ENCODE measurements at places on chromosomes 4 and X. TPM values are rescaled to one million over a fixed set of nuclear protein-coding genes. Genes with fewer than 3 reads are reported as not detected.

COQ2 gene
- total RNA-seq = 10.8 TPM

GRCh38 chr4:169062897-169063244 is 52.8 kb upstream of the CBR4 start:
- DNase-seq = no peak

- no peak for DNase-seq
Measured at GRCh38 chrX:144801786-144802185, 445.5 kb upstream of the SPANXN1 start.

ANK2 gene
- 36.7 TPM for total RNA-seq

EREG gene
- total RNA-seq = 7.6 TPM

DNA sequence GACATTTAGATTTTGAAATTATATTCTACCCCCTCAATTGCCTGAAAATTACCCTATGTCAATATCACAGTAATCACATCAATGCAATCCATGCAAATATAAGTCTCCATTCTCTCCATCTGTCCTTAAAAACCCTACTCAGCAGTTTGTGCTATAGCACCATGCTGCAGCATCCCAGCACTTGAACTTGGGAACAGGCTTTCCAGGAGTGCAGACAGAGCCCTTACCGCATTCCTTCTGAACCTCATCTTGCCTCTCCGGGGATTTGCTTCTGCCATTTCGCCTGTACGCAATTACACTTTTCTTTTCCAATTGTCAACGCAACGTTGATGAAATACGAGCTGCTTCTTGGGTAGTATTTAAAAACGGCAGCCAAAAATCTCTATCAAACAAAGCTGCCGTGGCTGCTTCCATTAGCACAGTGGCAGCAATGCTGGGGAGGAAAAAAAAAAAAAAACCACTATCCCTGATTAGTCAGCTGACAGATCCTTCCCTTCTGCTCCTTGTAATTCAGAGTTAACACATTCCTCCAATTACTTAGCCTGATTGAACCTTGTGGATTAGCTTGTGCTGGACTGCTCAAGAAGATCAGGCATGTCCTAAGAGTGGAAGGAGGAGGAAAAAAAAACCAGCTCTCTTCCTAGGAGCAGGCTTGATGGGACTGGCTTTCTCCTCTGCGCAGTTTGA is 65.6 kb downstream of the MCF2 start:
- no peak for DNase-seq

LRP2BP gene
- 0.96 TPM for total RNA-seq

SYN1 gene
- total RNA-seq = not detected

DNA sequence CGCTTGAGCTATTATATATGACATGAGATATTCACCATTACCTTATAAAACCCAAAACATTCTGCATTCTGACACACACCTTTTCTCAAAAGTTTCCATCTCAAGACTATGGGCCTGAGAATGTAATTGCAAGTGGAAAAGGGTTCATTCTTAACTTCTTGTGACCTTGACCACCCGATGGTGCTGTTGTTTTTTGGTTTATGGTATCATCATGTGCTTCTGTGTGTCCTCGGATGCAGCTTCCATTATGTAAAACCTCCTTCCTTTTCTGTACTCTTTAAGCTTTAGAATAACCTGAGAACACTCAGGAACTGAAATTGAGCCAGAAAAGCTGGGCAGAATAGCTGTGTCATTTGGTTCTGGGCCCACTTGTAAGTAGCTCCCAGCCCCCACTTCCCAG is 16.2 kb upstream of the PUDP start:
- no peak for DNase-seq

ZXDB gene
- total RNA-seq = 10.9 TPM

APBB2 gene
- 153 TPM for total RNA-seq

DNA sequence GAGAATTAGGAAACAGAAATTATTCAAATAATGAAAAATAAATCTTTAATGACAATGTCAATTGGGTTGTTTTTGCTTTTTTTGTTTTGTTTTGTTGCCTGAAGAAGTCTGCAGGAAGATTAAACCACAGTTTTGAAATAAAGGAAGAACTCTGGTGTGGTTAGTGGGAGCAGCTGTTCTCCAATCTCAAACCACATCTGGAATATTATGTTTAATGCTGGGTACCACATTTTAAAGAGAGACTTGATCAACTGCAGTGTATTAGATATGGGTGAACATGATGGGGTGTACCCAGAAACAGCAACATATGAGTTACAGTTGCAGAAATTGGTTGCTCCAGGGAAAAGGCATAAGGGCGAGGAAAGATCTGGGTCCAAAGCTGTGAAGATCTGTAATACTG is 171.2 kb upstream of the RPL34 start:
- DNase-seq = no peak

DBET gene
- not detected for total RNA-seq

GRCh38 chr4:23353200-23353599 is 536.6 kb downstream of the PPARGC1A start:
- no peak for DNase-seq

FDCSP gene
- not detected for total RNA-seq

GRCh38 chrX:18725310-18725943 is 18.0 kb downstream of the PPEF1 start:
- no peak for DNase-seq

MAP3K15 gene
- total RNA-seq = not detected

GPR50 gene
- total RNA-seq = not detected

DNA sequence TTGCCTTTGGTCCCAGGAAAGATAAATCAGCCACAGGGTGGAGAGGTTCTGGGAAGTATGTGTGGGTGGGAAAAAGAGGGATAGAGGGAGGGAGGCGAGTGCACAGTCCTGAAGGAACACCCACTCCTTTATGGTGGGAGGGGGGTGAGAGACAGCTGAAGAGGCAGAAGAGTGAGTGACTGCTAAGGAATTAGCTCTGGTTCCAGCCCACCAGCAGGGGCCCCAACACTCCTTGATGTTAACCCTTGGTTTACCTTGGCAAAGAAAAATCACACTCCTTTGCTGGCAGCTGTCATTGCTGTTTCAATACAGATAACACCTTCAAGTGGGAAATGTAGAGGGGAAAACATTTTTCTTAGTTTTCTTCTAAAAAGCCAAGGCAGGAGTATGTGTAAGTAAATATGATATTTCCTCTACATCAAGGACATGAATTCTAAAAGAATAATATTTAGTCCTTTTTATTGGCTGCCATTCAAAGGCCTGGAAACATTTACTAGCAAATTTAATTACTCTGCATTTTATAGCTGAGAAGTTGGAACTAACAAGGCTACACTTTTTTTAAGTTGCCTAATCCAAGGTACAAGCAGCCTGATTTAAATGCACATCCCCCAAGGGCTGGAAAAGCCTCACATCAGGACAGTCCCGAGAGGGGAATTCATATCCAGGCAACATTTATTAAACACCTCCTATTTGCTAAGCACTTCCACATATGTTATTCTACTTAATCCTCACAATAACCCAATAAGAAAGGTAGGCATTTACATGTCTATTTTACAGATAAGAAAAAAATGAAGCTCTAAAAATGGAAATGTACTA is 81.7 kb downstream of the HS6ST2 start:
- DNase-seq = no peak

DNA sequence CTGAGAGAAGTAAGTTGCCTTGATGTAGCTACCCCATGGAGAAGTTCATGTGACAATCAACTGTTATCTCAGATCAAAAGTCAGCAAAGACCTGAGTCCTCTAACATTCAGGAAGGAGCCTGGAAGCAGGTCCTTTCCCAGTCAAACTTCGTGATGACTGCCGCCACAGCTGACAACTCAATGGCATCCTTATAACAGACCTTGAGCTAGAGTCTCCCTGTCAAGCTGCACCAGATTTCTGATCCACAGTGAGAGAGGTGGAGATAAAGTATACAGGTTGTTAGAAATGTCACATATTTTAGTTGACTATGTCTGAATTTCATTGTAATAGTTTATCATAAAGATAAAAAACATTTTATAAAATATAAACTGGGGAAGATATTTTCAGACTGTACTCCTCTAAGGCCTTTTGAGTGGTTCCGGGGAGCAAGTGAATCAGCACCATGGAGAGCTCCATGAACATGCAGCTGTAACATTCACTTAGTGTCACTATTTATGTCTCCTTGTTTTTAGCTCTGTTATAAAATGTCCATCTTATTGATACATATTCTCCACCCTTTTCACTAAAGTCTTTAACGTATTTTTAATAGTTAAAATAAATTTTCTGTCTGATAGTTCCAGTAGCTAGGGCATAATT is 1653.5 kb upstream of the AGA start:
- DNase-seq = no peak

GRCh38 chrX:68669094-68669860 is 21.8 kb downstream of the STARD8 start:
- no peak for DNase-seq

DNA sequence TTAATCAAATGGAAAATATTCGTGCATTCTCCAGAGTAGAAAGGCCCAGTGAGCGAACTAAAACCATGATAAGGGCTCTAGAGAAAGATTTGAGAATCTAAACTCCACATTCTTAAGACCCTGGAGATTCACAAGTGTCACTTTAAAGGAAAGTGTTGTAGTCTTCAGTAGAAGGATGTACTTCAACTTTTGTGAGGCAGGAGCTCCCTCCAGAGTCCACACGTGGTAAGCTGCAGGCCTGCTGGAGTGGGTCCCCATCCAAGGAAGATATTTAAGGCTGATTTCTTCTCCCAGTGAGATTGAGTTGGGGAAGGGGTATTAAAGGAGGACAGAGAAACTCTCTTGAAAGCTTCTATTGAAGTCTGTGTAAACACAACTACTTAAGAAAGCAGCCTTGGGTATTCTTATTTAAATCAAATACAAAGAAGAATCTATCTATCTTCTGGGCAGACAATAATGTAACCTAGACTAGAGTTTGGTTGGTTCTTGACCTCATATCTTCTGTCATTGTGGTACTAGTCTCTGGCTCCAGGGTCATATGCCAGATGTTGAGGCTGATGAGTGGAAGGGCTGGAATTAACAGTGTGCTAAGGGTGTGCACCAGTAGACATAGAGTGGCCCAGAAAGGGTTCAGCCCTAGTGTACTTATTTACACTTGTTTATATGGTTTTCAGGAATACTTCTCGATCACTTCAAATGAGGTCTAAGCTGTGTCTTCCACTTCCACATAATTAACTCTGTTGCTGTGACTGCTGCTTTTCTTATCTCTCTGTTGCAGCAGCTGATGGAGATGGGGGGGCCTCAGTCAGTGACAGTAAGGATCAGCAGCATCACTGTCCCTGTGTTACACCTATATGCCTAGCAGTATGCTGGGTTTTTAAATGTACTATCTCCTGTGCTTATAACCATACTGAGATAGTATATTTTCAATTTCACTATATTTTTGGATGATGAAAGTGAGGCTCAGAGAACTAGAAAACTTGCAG is 76.1 kb downstream of the HMGB2 start:
- DNase-seq = no peak

GRCh38 chr4:139887376-139887802 is 221.8 kb downstream of the MGST2 start:
- DNase-seq = no peak

- peak; percentile 27 for DNase-seq
Measured at GRCh38 chr4:83012200-83012686, 1.6 kb upstream of the LIN54 start.

GRCh38 chr4:53640576-53641453 is 49.5 kb upstream of the LNX1 start:
- DNase-seq = no peak

- DNase-seq = no peak
Measured at GRCh38 chr4:53197772-53198142, 168.1 kb downstream of the SCFD2 start.

GRCh38 chr4:125387770-125388169 is 73.0 kb downstream of the FAT4 start:
- no peak for DNase-seq

VCX2 gene
- not detected for total RNA-seq

GRCh38 chrX:1327651-1328304 is 8.8 kb upstream of the IL3RA start:
- DNase-seq = no peak

- DNase-seq = no peak
Measured at GRCh38 chr4:123301923-123302322, 94.7 kb upstream of the SPRY1 start.

DNA sequence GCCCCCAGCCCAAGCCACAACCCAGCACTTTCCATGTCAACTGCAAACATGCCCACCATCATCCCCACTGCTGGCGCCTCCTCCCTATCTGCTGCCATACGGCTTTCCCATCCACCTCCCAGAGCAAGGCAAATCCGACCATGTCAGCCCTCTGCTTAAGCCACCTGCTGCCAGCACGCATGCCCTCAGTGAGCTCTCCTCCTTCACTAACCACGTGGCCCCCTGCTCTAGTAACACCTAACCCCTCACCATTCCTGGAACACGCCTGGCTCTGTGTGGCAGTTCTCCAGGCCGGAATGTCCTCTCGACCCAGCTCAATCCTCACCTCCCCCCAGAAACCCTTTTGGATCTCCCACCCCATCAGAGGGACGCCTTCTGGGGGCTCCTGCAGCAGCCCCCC is 17.4 kb downstream of the BCAP31 start:
- no peak for DNase-seq

ARHGAP24 gene
- total RNA-seq = 37.2 TPM

GRCh38 chr4:28654618-28655017 is 1794.0 kb downstream of the STIM2 start:
- no peak for DNase-seq

Data from breast epithelium (tissue), 4 donors.